NCI-H1092 (cell line): ENCODE measurements at places on chromosomes 1 and 21.
A peak's percentile ranks its signal among the peaks of the same experiment; 100 is the strongest.

DNA sequence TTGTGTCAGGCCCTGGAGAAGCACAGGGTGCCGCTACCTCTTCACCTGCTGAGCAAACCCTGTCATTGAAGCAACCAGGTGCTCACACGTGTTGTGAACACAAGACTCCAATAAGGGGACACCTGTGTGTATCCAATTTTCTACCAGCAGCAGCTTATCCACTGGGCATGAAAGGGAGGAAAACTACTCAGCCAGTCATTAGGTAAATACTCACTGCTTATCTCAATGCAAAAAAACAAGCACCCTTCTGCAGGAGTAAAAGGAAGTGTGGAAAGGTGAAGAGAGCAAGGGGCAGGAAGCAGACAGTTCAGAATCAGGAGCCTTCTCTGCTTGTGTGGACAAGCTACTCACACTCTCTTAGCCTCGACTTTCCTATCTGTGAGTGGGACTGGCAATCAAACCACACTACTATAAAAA lies 148.9 kb downstream of the ETS2 start:
- DNase-seq, result peak; percentile 53

GRCh38 chr1:61241973-61242381 lies 159.6 kb downstream of the NFIA start:
- no peak for DNase-seq

- DNase-seq, result no peak
Observed at GRCh38 chr1:81660286-81660685, 140.4 kb upstream of the ADGRL2 start.

DNA sequence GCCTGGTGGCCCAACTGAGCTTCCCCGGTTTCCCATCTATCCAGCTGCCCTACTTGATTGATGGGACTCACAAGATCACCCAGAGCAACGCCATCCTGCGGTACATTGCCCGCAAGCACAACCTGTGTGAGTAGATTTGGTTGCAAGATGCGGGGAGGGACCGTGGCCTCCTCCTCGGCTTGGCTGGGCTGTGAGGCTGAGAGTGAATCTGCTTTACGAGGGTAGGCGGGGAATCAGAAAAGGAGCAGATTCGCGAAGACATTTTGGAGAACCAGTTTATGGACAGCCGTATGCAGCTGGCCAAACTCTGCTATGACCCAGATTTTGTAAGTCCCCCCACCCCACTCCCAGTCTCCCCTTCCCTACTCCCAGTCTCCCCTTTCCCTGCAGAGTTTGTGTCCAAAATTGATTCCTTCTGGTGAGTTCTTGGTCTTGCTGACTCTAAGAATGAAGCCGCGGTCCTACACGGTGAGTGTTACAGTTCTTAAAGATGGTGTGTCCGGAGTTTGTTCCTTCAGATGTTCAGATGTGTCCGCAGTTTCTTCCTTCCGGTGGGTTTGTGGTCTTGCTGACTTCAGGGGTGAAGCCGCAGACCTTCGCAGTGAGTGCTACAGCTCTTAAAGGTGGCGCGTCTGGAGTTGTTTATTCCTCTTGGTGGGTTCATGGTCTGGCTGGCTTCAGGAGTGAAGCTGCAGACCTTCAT lies 1.5 kb downstream of the GSTM2 start:
- DNase-seq, result no peak
